ENCODE measurements at places on chromosomes 16 and 17. TPM values are rescaled to one million over a fixed set of nuclear protein-coding genes. Genes with fewer than 3 reads are reported as not detected.
A peak's percentile ranks its signal among the peaks of the same experiment; 100 is the strongest.

Gene CACNG1
- total RNA-seq: not detected

Gene TMEM106A
- 4.9 TPM for total RNA-seq

Gene KRTAP9-4
- not detected for total RNA-seq

Gene MYL11
- total RNA-seq: not detected

Gene TMIGD1
- total RNA-seq: not detected

Gene MYH2
- not detected for total RNA-seq

Gene SLC4A1
- not detected for total RNA-seq

Gene GFER
- total RNA-seq: 6.7 TPM

DNA sequence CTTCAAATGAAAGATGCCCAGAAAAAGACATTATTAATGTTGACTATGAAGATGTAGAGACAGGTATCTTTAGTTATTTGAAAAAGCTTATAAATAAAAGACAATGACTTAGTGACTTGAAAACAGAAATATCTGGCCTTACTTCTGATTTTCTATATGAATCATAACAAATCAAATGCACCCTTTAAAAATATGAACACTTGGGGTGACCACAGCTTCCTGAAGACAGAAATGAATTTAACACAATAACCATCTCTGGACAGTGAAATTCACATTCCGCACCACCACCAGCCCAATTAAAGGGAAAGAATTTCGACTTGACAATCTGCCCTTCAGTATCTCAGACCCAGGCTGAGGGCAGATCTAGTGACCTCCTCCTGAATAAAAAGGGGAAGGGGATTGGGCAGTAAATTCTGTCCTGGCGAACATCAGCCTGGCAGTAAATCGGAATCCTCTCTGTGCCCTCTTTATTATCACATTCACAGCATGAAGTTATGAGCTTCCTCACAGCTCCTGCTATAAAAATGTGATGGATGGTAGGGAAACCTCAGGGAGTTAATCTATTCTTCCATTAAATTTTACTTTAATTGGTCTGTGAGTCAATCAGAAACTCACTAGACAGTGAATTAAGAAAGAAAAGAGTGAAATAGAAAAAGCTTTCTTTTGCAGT is 131.5 kb downstream of the SNX11 start:
- no peak for DNase-seq

- no peak for DNase-seq
Measured at GRCh38 chr17:81380131-81380530, 15.1 kb upstream of the BAHCC1 start.

- DNase-seq: peak; percentile 95
Measured at GRCh38 chr17:2174468-2175293, 119.8 kb downstream of the HIC1 start.

GRCh38 chr17:29149431-29150064 is 30.6 kb downstream of the MYO18A start:
- peak; percentile 53 for DNase-seq

DNA sequence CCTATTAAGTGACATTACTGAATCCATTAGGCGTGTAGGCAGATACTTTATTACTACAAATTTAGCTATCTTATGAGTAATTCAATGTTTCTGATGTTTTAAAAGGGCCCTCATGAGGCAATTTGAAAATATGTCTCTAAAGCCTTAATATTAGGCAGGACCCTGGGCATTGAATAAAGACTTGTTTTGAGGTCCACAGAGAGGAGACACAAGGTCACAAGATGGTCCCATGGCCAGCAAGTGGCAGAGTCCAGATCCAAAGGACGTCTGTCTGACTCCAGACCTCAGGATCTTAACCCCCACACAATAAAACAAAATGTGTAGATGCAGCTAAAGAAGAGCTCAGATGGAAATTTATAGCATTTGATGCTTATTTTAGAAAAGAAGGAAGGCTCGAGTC is 31.9 kb upstream of the HEATR6 start:
- no peak for DNase-seq

DNA sequence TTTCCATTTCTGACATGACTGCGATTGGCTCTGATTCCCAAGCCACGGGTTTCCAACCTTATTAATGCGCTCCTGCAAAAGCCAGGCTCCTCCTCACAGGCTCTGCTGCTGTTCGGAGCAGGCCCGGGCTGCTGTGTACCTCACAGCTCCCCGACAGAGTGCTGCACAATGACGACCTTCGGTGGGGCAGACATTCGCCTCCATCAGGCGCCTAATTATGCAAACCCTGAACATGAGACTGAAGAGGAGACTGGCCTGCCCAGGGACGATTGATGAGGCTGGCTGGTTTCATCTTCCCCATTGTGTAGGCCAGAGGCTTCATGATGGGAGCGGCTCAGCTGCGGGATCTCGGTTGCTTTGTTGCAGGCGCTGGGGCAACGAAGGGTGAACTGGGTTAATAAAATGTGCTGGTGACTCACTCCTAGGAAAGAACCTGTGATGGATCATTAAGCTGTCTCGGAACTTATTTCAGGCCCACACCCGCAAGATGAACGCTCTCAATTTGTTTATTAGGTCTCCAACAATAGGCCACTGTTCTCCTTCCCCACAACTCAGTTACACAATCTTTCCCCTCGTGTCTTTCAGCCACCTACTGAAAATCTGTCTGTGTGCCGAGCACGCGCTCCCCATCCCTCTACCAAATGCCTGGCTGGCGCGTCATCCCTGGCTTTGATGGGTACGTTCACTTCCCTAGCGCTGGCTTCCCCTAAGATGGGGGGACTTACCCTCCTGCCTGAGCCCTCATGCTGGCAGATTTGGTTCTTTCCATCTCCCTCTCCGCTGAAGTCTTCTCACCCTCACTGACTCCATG is 27.2 kb upstream of the TOB1 start:
- DNase-seq: peak; percentile 75

DNA sequence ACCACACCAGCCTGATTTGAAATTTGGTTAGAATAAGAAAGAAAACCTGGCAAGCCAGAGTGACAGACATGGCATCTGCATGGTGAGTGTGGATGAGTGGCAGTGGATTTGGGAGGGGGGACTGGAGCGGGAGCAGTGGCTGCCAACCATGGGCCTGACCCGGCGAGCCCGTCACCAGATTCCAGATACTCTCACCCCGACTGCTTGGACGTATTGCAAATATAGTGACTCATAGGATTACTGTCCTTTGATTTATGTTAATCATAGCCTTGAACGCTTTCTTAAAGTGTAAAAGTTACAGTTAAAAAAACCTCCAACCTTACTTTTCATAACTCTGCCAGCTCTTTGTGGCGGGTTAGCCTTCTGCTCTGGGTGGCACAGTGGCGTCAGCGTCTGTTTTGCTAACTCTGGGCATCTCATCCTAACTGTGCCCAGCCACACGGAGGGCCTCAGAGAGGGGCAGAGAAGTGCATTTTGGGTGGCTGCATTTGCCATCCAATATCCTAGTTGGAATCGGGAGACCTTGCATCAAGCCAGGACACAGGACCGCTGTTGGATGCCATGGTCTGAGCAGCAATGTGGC is 26.8 kb upstream of the FOXK2 start:
- peak; percentile 63 for DNase-seq

- no peak for DNase-seq
Measured at GRCh38 chr17:76484228-76484725, 16.9 kb downstream of the AANAT start.

GRCh38 chr17:7445619-7445968 is 733 bp downstream of the CHRNB1 start:
- no peak for DNase-seq

DNA sequence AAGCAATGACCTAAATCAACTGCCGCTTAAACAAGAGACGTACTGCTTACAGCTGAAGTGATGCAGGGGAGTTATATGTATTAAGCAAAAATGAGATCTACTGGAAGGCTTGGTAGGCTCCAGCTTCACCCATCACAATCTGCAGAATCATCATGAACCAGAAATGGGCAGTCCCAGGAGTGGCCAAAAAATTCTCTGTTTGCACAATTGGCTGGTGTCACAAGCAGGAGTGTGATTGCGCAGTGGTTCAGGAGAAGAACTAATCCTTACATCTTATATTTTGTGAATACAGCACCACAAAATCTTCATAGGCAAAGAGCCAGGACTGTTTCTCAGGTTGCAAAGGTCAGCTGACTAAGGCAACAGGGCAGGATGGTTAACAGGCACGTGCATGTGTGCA is 75.9 kb downstream of the CES1 start:
- DNase-seq: no peak

- DNase-seq: no peak
Measured at GRCh38 chr17:10120749-10121148, 77.7 kb downstream of the GAS7 start.

DNA sequence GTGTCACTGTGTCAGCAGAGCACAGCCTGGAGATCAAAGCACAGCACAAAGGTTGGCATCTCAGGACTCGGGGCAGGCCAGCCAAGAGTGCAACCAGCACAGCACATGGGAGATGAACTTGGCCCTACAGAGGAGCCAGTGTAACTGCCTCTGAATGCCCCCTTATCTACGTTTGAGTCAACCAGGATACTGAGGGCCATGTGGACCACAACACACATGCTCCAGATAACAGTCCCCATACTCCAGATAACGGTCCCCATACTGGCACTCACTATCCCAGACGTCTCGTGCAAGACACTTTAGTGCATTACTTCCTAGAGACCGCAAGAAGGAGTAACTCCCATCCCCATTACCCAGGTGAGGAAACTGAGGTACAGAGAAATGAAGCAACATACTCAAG is 88.2 kb downstream of the XYLT1 start:
- DNase-seq: no peak

GRCh38 chr16:83075956-83076355 is 449.2 kb downstream of the CDH13 start:
- DNase-seq: no peak

DNA sequence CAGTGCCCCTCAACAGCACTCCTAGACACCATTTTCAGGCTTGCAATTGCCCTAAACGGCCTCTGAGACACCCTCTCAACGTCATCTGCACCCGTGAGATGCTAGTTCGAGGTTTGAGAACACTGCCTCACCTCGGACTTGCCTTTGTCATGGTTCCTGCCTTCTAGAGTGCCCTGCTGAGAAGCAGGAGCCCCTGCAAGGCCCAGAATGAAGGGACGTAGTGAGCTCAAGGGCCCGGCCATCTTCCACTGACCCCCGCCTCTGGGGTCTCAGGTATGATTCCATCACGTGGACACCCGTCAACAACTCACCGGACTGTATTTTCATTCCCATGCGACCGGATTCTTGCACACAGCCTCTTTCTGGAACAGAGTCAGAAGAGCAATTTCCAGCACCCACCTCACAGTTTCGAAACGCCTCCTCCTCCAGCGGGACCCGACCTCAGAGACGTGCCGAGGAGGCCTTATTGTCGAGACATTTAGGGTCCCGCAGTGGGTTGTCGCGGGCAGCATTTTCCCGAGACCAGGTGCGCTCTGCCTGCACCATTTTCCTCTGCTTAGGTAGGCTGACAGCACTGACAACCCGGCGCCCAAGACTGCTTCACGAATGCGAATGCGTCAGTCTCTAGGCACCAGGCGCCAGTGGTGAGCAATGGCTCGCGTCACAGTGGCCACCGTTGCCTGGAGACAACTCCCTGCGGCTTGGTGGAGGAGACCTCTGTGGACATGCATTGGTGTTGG is 999.9 kb downstream of the KCNJ18 start:
- no peak for DNase-seq

DNA sequence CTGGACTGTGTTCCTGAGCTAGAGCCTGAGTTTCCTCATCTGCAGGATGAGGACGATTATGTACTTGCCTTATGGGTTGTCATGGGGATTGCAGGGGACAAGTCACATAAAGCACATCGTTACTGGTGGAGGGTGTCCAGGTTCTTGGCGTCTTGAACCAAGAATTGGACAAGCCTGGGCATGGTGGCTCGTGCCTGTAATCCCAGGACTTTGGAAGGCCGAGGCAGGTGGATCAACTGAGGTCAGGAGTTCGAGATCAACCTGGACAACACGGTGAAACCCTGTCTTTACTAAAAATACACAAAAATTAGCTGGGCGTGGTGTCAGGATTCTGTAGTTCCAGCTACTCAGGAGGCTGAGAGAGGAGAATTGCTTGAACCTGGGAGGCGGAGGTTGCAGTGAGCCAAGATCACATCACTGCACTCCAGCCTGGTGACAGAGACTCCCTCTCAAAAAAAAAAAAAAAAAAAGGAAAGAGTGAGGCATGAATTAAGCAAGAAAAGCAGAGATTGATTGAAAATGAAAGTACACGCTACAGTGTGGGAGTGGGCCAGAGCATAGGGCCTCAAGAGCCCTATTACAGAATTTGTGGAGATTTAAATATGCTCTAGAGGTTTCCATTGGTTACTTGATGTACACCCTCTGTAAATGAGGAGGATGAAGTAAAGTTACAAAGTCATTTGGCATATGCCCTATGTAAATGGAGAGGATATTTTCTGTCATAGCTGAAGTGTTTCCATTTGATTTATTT is 30.7 kb downstream of the ADGRG5 start:
- DNase-seq: no peak

DNA sequence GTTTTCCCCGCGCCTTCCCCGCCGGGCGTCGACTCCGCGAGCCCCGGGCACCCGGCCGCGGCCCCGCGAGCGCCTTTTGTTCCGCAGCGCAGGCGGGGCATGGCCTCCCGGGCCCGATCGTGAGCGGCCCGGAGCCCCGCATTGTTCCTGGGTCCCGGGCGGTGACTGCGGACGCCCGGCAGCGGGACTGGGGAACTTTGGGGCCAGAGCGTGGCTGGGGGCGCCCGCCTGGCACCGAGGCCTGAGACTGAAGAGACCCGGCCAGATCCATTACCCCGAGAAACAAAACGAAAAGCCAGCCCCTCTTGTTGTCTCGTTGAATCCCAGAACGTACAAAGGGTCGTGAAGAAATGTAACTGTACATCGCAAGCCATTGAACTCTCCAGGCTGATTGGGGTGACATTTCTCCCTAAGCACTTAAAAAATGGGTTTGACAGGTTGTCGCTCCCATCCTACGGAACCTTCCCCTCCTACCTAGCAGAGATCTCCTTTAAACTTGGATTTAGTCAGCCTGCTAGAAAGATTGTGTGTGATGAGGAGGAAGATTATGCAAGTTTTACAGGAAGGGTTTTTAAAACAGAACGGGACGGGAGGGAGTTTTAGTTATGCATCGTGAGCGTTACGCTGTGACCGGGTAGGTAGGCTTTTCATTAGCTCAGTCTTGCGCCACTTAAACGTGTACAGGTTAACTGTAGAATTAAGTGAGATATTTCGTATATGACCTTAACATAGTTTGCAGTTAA is 825 bp downstream of the METTL9 start:
- peak; percentile 15 for DNase-seq

DNA sequence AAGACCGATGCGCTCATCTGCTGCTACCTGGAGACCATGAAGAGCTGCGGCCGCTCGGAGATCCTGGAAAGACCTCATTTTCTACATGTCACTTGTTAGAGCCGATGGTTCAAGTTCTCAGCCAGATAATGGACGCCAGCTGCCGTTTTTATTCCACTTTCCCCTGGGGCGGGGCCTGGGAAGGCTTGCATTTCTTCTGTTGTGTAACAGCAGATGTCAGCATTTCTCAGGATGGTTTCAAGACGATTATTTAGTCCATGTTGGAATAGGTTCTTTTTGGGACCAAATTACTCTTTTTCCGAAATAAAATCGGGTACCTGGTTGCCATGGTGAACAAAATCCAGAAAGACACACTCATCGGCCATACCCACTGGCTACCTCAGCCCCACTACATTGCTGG is 1418.3 kb downstream of the CDH11 start:
- no peak for DNase-seq

DNA sequence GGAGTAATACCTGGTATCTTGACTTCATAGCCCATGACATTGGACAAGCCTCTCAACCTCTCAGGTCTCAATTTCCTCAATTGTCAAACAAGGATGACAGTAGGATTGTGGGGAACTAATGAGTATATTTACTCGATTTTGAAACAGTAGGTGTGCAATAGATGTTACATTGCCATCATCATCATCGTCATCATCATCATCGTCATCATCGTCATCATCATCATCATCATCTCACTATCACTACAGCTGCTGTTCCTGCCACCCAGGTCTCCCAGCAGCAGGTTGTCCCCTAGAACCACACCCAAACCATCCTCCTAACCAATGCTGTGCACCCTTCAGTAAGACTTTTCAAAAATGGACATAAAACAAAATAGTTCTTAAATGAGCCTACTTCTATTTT is 24.8 kb upstream of the CDRT4 start:
- no peak for DNase-seq

Data from RPMI7951 (cell line).